ENCODE measurements at places on chromosomes 2 and 18.

DNA sequence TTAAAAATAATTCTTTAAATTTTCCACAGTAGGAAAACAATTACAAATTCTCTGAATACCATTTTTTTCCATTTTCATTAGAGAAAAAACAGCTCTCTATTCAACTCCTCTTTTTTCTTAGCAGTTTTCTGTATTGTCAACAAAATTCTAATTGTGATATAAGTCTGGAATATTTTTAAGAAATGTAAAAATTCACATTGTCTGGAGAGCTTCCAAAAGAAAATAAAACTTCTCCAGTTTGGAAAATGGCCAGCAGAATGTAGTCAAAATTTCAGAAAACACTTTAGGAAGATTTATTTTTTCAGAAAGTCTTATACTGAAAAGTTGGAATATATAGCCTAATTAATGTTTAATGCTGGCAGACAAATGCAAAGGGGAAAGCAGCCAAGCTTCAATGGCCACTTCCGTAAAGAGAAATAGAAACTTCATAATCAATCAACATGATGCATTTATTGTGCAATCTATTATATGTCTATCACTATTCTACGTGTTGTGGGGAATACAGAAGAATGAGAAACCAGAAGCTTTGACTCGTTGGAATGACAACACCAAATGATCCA, 733.2 kb upstream of the PKDCC start:
- no peak for DNase-seq

- no peak for DNase-seq
Observed at GRCh38 chr2:237962432-237963084, 4.3 kb upstream of the UBE2F start.

- DNase-seq, result no peak
Observed at GRCh38 chr2:180385601-180386201, 378.6 kb upstream of the CWC22 start.

DNA sequence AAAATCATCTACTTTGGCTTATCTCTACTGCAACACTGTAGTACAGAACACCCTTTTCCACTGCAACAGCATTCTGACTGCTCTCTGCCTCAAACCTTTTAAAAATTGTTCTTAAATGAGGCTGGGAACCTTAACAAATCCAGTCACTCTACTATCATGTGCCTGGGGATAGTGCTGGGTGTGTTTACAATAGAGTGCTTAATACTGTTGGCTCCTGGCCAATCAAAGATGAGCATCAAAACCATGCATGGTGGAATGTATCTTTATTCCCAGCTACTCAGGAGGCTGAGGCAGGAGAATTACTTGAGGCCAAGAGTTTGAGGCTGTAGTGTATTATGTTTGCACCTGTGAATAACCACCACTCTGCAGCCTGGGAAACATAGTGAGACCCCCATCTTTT, 7.4 kb downstream of the ANKAR start:
- no peak for DNase-seq

DNA sequence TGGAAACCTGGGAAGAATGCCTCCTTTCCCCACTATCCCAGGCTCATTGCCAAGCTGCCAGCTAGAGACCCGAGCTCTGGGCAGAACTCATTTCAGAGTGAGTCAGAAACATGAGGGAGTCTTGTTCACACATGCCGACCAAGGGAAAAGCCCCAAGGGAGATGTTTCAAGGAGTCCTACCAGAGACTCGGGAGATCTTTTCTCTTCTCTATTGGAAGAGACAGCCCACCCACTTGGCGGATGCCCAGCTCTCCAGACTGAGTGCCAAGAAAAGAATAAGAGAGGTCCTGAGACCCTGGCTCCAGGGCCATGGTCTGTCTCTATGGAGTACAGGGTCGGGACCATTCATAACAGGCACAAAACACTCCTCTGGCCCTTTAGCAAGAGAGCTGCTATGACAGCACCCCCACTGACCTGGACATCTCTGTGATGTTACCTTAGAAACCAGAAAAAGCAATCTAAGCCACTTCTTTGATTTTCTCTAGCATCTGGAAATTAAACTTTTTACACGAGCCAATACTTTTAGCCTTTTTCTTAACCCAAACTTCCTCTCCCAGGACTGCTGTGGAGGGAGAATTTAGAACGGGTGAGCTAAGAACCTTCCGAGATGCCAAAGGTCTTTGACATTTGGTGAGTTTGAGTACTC, 18.5 kb upstream of the IGFBP5 start:
- no peak for DNase-seq

GRCh38 chr2:36963734-36964133, 2.6 kb downstream of the STRN start:
- no peak for DNase-seq

GRCh38 chr2:9660154-9660553, 29.4 kb upstream of the YWHAQ start:
- DNase-seq, result no peak

- DNase-seq, result no peak
Observed at GRCh38 chr18:2774669-2775068, 72.1 kb upstream of the EMILIN2 start.

All from KG1 (cell line).